ENCODE measurements at places on chromosomes 16 and 17.

DNA sequence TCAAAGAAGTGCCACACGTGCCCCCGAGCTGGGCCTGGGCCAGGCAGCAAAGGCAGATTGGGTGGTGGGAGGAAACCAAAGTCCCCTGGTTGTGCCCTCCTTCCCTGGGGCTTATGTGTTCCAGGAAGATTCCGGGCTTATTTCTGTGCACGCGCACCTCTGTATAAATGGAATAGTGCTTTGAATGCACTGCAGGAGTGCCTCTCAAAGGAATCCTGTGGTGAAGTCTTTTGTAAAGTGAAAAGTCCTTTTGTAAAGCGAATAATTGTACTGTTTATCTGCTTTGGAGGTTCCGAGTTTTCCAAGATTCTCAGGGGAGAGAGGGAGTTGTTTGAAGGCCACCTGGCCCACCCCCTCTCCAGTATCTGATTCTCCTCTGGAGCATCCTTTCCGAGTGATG is 26.8 kb downstream of the C17orf75 start:
- no peak overlapping the region for H3K4me3 ChIP-seq
- DNase-seq = no peak
- H3K27ac ChIP-seq = no peak overlapping the region
- H3K36me3 ChIP-seq = no peaks in the 10 kb centered on the region
- peaks cover 8% of the 10 kb centered on the region for H3K27me3 ChIP-seq
- peaks cover 9% of the 10 kb centered on the region for H3K4me1 ChIP-seq

- no peak overlapping the region for H3K4me3 ChIP-seq
- DNase-seq = no peak
- H3K27ac ChIP-seq = no peak overlapping the region
- no peaks in the 10 kb centered on the region for H3K27me3 ChIP-seq
These were observed 394.6 kb upstream of the MON1B start for GRCh38 chr16:76796416-76796815.

- peaks cover 61% of the 10 kb centered on the region for H3K27me3 ChIP-seq
- DNase-seq = peak; percentile 41
- no peak overlapping the region for H3K27ac ChIP-seq
- H3K36me3 ChIP-seq = no peaks in the 10 kb centered on the region
These were observed 4.0 kb upstream of the WNT3 start for GRCh38 chr17:46822388-46822921.

GRCh38 chr16:31291376-31291775 is 31.6 kb downstream of the ITGAM start:
- H3K27ac ChIP-seq = no peak overlapping the region
- H3K27me3 ChIP-seq = peaks cover 5% of the 10 kb centered on the region
- no peak for DNase-seq
- H3K4me1 ChIP-seq = no peaks in the 10 kb centered on the region

- DNase-seq = no peak
- H3K27ac ChIP-seq = no peak overlapping the region
- no peak overlapping the region for H3K4me3 ChIP-seq
These were observed 681.0 kb upstream of the KIF2B start for GRCh38 chr17:53141731-53142130.

GRCh38 chr17:17966399-17966798 is 5.8 kb downstream of the TOM1L2 start:
- H3K4me1 ChIP-seq = peaks cover 34% of the 10 kb centered on the region
- no peak overlapping the region for H3K27ac ChIP-seq
- H3K36me3 ChIP-seq = peaks cover 4% of the 10 kb centered on the region
- H3K27me3 ChIP-seq = no peaks in the 10 kb centered on the region

GRCh38 chr16:81608523-81609209 is 164.1 kb downstream of the CMIP start:
- peak; percentile 23 for DNase-seq
- H3K27me3 ChIP-seq = no peaks in the 10 kb centered on the region
- no peak overlapping the region for H3K4me3 ChIP-seq
- peaks cover 5% of the 10 kb centered on the region for H3K36me3 ChIP-seq
- H3K4me1 ChIP-seq = peaks cover 48% of the 10 kb centered on the region

- DNase-seq = peak; percentile 42
- H3K4me1 ChIP-seq = peaks cover 65% of the 10 kb centered on the region
These were observed 19.7 kb upstream of the RMI2 start for GRCh38 chr16:11325404-11326083.

GRCh38 chr17:3944485-3945388 is 19.5 kb downstream of the ATP2A3 start:
- H3K36me3 ChIP-seq = peaks cover 9% of the 10 kb centered on the region
- DNase-seq = peak; percentile 47
- H3K4me3 ChIP-seq = no peak overlapping the region
- peaks cover 10% of the 10 kb centered on the region for H3K4me1 ChIP-seq

DNA sequence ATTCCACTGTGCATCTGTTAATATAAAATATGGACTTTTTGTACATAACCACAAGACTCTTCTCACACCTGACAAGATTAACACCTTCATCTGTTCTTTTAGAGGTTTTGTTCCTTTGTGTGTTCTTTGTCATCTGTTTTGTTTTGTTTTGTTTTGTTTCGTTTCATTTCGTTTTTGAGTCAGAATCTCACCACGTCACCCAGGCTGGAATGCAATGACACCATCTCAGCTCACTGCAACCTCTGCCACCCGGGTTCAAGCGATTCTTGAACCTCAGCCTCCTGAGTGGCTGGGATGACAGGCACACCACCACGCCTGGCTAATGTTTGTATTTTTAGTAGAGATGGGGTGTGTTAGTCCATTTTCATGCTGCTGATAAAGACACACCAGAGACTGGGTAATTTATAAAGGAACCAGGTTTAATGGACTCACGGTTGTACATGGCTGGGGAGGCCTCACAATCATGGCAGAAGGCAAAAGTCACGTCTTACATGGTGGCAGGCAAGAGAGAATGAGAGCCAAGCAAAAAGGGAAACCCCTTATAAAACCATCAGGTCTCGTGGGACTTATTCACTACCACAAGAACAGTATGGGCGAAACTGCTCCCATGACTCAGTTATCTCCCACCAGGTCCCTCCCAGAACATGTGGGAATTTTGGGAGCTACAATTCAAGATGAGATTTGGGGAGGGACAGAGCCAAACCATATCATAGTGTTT is 22.3 kb downstream of the C16orf90 start:
- H3K27ac ChIP-seq = no peak overlapping the region
- no peak overlapping the region for H3K4me3 ChIP-seq
- no peak for DNase-seq
- H3K4me1 ChIP-seq = peaks cover 27% of the 10 kb centered on the region

- H3K27me3 ChIP-seq = peaks cover 6% of the 10 kb centered on the region
- no peaks in the 10 kb centered on the region for H3K4me1 ChIP-seq
- no peak for DNase-seq
- H3K27ac ChIP-seq = no peak overlapping the region
- H3K36me3 ChIP-seq = no peaks in the 10 kb centered on the region
- H3K4me3 ChIP-seq = no peak overlapping the region
These were observed 14.7 kb upstream of the ZNF469 start for GRCh38 chr16:88368036-88368435.

DNA sequence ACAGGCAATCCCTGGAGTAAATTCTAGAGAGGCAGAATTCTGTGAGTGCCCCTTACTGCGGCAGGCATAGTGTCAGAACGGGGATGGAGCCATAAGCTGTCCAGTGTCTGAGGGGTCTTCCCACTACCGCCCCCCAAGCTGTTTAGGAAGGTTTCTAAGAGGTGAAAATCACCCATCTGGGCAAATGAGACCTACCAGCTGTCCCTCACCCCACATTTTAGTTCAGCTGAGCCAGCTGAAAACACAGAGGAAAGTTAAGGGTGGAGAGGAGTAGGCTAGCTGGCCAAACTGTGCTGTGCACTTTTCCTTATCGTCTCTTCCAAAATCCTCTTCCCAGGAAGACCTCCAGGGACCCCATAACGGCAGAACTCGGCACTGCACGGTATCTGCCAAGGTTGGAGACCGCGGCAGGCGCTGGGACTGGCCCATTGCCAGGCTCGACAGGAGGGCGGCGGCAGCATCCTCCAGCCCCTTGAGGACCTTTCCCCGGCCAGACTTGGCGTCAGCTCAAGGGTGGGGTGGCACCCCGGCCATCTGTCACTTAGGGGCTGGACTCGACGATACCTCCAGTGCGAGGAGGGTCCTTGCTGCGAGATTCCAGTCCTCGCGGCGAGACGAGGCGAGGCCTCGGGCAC is 955 bp downstream of the ACLY start:
- peak overlapping the region; percentile 75 for H3K27ac ChIP-seq
- DNase-seq = no peak
- H3K36me3 ChIP-seq = no peaks in the 10 kb centered on the region
- H3K27me3 ChIP-seq = no peaks in the 10 kb centered on the region

GRCh38 chr16:73058616-73059409 is 10.9 kb upstream of the ZFHX3 start:
- peak overlapping the region; percentile 94 for H3K4me3 ChIP-seq
- peaks cover 31% of the 10 kb centered on the region for H3K4me1 ChIP-seq
- peaks cover 8% of the 10 kb centered on the region for H3K36me3 ChIP-seq

- no peak for DNase-seq
- peaks cover 5% of the 10 kb centered on the region for H3K27me3 ChIP-seq
- H3K4me1 ChIP-seq = peaks cover 12% of the 10 kb centered on the region
- no peak overlapping the region for H3K27ac ChIP-seq
These were observed 36.3 kb downstream of the MYH3 start for GRCh38 chr17:10620823-10621222.

DNA sequence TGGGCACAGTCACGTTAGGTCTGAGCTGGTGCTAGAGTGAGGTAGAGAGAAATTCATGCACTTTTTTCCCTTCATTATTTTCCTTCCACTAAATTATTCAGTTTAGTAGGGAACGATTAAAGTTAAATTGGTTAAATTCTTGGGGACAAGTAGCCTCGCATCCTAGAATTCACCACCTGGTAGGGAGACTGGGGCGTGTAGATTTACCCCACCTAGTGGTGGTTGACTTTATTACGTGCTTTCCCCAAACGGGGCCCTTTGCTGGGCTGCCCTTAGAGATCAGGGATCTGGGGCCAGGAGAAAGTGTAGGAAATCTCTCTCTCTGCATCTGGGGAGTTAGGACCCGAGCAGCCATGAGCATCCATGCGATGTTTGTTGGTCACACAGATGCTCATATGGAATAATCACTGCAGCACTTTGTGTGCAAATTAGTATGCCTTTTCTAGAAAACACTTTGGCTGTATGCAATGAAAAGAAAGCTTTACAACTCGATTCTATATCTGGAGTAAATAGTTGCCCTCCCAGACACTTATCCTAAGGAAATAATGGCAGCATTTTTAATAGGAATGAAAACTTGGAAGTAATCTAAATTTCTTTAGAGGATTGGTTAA is 107.0 kb downstream of the PLCG2 start:
- peak; percentile 27 for DNase-seq
- H3K27ac ChIP-seq = peak overlapping the region; percentile 67
- no peaks in the 10 kb centered on the region for H3K27me3 ChIP-seq
- peaks cover 10% of the 10 kb centered on the region for H3K4me1 ChIP-seq

DNA sequence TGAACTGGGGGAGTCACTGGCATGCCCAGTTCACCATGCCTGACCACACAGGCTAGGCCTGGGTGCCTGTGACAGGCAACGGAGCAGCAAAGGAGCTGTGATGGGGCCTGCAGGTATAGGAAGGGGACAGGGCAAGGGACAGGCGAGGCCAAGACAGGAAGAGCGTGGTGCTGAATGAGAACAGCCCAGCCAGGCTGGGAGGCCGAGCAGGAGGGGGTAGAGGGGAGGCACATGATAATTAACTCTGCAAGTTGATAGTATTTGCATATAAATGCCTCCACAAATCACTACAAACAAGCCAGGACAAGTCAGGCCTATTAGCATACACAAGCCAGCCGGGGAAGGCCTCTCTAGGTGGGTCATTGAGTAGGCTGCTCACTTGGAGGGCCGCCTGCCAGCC is 7.8 kb downstream of the ZFHX3 start:
- no peak overlapping the region for H3K4me3 ChIP-seq
- H3K27me3 ChIP-seq = peaks cover 9% of the 10 kb centered on the region
- H3K4me1 ChIP-seq = peaks cover 8% of the 10 kb centered on the region

- H3K36me3 ChIP-seq = peaks cover 6% of the 10 kb centered on the region
- peak within 1 kb of the TSS; percentile 77 for H3K4me3 ChIP-seq
These were observed at the start of gene CRYM for GRCh38 chr16:21277927-21278706. Gene CRYM (minus strand): TSS chr16:21278290. CDS start chr16:21278251, 39 bp downstream.

- DNase-seq = no peak
- H3K36me3 ChIP-seq = peaks cover 12% of the 10 kb centered on the region
- H3K27ac ChIP-seq = peak within 1 kb of the TSS; percentile 76
- H3K27me3 ChIP-seq = peaks cover 8% of the 10 kb centered on the region
- peaks cover 14% of the 10 kb centered on the region for H3K4me1 ChIP-seq
These were observed at the start of gene MYH3 for GRCh38 chr17:10657148-10657547. Gene MYH3 (minus strand): TSS chr17:10657309. CDS start chr17:10655064, 2,245 bp downstream.

DNA sequence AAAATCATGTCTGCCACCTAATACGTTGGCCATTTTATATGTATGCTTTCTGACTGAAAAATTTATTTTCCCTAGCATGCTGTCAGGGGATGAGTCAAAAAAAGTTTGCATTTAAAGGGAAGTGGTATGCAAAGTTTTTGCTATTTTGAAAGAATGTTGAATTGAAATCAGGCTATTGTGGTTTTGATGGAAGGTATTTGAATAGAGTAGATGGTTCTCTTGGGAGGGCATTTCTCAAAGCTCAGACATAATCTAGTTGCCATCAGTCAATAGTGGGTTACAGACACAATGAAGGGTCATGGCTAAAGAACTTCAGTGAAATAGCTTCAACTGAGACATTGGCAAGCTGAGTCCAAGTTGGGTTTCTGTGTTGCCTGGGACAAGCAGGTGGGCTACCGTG is 102.4 kb downstream of the MAP2K6 start:
- peaks cover 32% of the 10 kb centered on the region for H3K4me1 ChIP-seq
- peaks cover 28% of the 10 kb centered on the region for H3K27me3 ChIP-seq
- peak overlapping the region; percentile 6 for H3K4me3 ChIP-seq
- H3K27ac ChIP-seq = no peak overlapping the region
- DNase-seq = peak; percentile 25
- H3K36me3 ChIP-seq = peaks cover 32% of the 10 kb centered on the region

DNA sequence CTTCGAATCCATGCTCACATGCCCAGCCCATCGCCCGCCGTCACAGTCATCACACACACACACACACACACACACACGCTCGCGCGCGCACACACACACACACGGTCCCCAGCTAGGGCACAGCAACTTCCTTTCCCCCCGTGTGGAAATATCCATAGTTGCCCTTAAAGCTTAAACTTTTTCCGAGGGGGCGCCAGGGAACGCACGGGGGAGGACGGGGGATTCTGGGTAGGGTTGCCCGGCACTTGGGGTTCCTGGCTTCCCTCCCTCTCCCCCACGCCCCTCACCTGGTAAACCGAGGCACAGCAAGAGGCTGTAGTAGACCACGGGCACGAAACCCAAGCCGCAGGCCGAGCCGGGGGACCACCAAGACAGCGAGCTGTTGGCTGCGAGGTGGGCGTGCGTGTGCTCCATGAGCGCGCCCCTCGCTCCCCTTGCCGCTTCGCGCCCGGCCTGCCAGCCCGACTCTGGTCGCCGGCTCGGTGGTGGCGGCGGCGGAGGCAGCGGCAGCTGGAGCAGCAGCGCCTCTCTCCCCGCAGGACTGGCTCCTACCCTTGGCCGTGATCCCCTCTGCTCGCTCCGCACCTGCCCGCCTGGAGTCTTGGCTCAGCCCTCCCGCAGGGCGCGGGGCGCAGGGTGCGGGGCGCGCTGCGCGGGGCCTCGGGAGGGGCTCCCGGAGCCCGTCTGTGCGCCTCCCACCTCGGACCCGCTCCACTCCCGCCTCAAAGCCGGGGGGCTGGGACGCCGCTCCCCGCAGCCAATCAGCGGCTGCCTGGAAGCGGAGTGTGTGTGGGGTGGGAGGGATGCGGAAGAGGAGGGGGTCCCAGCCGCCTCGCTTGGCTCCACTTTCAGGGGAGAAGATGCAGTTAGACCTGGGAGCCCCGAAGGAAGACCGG is at the start of gene GPR139:
Gene GPR139 (minus strand): TSS at position 688 of the 896 bp plus-strand sequence. CDS start 274 bp downstream, at position 414.
- H3K36me3 ChIP-seq = no peaks in the 10 kb centered on the region
- no peak within 1 kb of the TSS for H3K4me3 ChIP-seq
- H3K27me3 ChIP-seq = peaks cover 63% of the 10 kb centered on the region
- no peak for DNase-seq
